CD8-positive, alpha-beta memory T cell (primary cell): ENCODE measurements at places on chromosomes 5 and 9.

- DNase-seq = no peak
Measured at GRCh38 chr5:65327582-65327981, 154.1 kb downstream of the ADAMTS6 start.

DNA sequence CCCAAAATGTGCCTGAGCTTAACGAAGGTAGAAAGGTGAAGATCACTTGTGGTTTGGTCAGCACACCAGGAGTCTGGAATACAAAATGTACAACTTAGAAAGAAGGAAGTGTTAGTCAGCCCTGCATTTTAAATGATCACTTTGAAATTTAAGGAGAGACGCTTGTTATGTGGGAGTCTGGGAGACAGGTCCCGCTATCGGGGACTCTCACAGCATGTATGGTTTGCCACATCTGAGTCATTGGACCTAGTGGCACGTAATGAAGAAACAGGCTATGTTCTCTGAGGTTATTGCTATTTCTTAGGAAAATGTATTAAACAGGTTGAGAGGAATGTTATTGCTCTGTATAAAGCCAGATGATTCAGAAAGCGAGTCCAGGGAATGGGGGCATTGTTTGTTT lies 2362.5 kb upstream of the WWC1 start:
- no peak for DNase-seq

GRCh38 chr5:8461543-8461942 lies 592.6 kb downstream of the MTRR start:
- no peak for DNase-seq

DNA sequence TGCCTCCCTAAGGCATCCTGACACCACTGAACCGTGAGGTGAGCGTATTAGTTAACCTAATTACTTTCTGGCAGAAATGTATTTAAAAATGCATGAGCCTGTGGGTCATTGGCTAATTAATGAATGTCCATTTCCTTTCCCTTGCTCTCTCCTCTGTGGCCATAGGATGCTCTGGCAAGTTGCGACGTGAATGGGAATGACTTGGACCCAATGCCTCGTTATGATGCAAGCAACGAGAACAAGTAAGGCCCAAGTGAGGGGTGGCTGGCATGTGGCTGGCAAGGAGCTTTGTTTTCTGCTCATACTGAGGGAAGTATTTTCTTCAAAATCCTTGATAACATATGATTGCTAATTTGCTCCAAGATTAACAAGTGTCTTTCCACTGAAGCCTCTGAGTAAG lies 136.3 kb downstream of the PCSK5 start:
- DNase-seq = no peak

GRCh38 chr9:109974143-109974917 lies 194.3 kb downstream of the PALM2AKAP2 start:
- DNase-seq = no peak

DNA sequence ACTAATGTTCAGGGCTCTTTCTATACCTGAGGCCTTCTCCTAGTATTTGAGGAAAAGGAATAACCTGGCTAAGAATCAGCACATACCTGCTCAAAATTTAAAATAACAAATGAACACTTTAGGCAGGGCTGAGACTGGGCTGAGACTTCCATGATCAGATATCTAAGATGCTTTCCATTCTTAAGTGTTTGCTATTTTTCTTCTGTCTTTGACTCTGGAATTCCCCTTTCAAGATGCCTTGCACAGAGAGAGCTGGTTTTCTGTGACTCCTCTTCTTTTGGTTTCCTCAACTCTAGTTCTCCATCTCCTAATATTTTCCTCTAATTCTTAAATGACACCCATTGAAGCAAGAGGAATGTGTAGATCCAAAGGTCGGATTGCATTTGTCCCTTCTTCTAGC lies 61.1 kb downstream of the DPYSL3 start:
- DNase-seq = no peak

GRCh38 chr5:89246864-89247263 lies 363.9 kb upstream of the MEF2C start:
- no peak for DNase-seq

DNA sequence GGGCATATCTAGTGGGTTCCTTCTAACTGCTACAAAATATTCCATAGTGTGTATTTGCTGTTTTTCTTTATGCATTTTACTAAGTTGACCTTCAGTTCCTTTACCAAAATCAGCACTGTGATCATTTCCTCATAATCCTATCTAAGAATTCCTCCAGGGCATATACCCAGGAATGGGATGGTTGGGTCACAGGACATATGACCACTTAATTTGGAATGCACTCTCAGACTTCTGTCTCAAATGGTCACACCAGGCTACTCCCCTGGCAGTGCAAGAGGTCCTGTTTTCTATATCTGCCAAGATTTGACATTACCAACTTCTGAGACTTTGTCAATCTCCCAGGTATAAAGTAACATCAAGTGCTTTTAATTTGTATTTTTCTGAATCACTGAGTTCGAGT lies 63.9 kb downstream of the ADAMTS12 start:
- DNase-seq = no peak
